ENCODE measurements at places on chromosomes 3 and 15.

- H3K36me3 ChIP-seq = peaks cover 18% of the 10 kb centered on the region
- no peak overlapping the region for H3K27ac ChIP-seq
- no peak for DNase-seq
- H3K4me3 ChIP-seq = no peak overlapping the region
Measured at GRCh38 chr3:51581524-51581923, 43.0 kb downstream of the RAD54L2 start.

DNA sequence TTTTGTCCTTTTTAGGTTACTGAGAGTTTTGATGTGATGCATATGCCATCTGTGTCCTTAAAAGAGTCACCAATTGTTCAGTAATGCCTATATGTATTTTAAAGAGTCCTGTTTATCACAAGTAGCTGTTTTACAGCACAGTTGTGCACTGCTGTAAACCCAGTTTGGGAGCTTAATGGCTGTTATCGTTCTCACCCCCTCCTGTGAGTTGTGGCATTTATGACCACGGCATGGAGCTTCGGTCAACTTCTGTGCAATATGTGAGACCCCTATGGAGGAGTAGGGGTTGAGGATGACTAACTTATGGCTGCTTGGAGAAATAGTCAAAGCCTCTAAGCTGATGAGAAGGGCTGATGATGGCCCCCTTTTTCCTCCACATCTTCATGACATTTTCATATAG is 67.2 kb downstream of the ARHGEF26 start:
- H3K4me3 ChIP-seq = no peak overlapping the region
- DNase-seq = no peak
- no peaks in the 10 kb centered on the region for H3K4me1 ChIP-seq
- H3K36me3 ChIP-seq = peaks cover 19% of the 10 kb centered on the region

DNA sequence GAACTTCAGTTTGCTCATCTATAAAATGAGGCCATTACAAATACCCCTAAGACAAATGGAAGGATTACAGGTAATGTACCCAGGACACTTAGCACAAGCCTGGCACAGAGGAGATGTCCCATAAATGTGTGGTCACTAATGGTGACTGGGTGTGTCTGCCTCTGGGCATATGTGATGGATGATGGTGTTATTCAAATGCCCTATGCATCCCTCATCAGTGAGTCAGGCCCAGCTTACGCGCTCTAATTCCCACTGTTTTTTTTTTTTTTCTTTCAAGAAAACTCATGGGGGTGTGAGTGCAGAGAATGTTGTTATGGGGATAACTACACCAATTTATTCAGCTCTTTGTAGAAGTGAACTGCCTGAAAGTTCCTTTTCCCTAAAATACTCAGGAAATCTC is 23.6 kb upstream of the KIF23 start:
- peaks cover 9% of the 10 kb centered on the region for H3K4me1 ChIP-seq
- no peak for DNase-seq
- no peak overlapping the region for H3K27ac ChIP-seq
- no peaks in the 10 kb centered on the region for H3K36me3 ChIP-seq
- no peaks in the 10 kb centered on the region for H3K27me3 ChIP-seq
- H3K4me3 ChIP-seq = no peak overlapping the region

- H3K4me1 ChIP-seq = no peaks in the 10 kb centered on the region
- H3K27me3 ChIP-seq = no peaks in the 10 kb centered on the region
- H3K27ac ChIP-seq = no peak overlapping the region
- no peak for DNase-seq
- H3K36me3 ChIP-seq = no peaks in the 10 kb centered on the region
- H3K4me3 ChIP-seq = no peak overlapping the region
Measured at GRCh38 chr3:178500631-178501030, 35.6 kb upstream of the KCNMB2 start.

DNA sequence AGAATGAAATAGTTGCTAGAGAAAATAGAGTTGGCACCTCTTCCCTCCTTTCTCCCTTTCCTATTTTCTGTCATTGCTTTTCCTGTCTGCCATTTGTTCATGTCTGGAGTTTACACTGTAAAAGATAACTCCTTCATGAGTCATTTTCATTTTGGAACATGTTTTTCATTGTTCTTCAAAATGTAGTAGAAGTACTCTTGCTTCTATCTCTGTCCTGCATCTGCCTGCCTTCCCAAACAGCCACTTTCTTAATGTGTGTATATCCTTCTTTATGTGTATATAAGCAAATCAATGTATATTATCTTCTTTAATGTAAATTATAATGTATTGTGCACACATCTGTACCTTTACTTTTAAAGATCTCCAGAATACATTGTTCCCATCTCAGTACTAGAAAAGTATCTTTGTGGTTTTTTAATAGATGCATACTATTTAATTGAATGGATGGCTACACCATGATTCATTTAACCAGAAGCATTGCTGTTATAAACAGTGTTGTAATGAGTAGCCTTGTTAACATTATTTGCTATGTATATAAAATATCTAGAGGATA is 41.1 kb downstream of the TSC22D2 start:
- H3K4me1 ChIP-seq = no peaks in the 10 kb centered on the region
- no peak overlapping the region for H3K4me3 ChIP-seq
- no peak overlapping the region for H3K27ac ChIP-seq
- H3K36me3 ChIP-seq = no peaks in the 10 kb centered on the region

DNA sequence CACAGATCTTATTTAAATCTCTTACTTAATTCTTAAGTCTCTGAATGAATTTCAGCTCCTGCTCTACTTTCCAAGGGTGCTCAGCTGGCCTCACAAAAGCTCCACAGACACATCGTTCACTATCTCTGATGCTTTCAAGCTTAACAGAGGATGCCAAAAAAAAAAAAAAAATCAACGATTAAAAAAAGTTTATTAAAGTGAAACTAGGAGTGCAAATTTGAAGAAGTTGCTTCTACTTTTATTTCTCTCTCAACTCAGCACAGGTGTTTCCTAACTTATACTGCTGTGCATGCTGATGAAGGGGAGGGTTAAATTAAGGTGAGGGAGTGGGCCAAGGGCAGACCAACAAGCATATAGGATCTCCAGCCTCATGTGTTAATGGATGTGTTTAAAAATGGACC is 157.2 kb downstream of the TIGIT start:
- peak overlapping the region; percentile 11 for H3K4me3 ChIP-seq
- H3K36me3 ChIP-seq = no peaks in the 10 kb centered on the region
- no peaks in the 10 kb centered on the region for H3K27me3 ChIP-seq
- DNase-seq = no peak
- H3K27ac ChIP-seq = peak overlapping the region; percentile 55
- H3K4me1 ChIP-seq = peaks cover 10% of the 10 kb centered on the region

DNA sequence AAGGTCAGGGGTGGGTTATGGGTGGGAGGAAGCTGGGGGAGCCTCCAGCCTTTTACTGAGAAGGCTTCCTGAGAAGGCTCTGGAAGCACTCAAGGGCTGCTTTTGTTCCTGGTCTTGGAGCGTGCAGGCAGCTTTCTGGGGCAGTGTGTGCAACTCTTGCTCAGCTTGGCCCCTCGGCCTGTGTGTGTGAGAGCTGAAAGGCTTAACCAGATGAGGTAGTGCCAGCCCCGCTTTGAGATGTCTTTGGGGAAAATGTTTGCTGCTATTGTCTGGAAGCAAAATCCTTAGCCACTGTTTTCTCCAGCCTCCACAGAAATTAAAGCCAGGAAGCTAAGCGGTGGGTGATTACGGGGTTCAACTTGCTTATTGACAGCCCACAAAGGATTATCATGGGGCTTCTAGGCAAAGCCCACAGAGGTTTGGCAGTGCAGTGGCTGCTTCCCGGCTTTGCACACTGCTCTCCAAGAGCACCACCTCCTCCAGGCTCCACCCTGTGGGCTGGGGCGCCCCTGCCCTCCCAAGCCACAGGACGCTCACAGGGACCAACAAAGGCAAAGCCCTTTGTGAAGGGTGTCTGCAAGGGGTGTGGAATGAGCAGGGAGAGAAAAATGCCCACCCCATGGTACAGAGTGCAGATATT is 121.7 kb upstream of the TLE3 start:
- H3K4me3 ChIP-seq = no peak overlapping the region
- no peaks in the 10 kb centered on the region for H3K27me3 ChIP-seq
- H3K36me3 ChIP-seq = no peaks in the 10 kb centered on the region
- no peak overlapping the region for H3K27ac ChIP-seq
- DNase-seq = no peak

- no peaks in the 10 kb centered on the region for H3K27me3 ChIP-seq
- H3K27ac ChIP-seq = no peak overlapping the region
- DNase-seq = no peak
- H3K4me1 ChIP-seq = peaks cover 10% of the 10 kb centered on the region
Measured at GRCh38 chr3:66662894-66663293, 162.1 kb upstream of the LRIG1 start.

GRCh38 chr15:77168616-77169015 is 97.7 kb upstream of the TSPAN3 start:
- no peak overlapping the region for H3K27ac ChIP-seq
- no peaks in the 10 kb centered on the region for H3K4me1 ChIP-seq
- DNase-seq = no peak
- no peaks in the 10 kb centered on the region for H3K36me3 ChIP-seq
- no peaks in the 10 kb centered on the region for H3K27me3 ChIP-seq

Data from tibial artery (tissue), 4 donors.